ENCODE measurements at places on chromosomes 4 and X. TPM values are rescaled to one million over a fixed set of nuclear protein-coding genes. Genes with fewer than 3 reads are reported as not detected.

The XAGE1A gene
- total RNA-seq = not detected

The MFAP3L gene
- 4.1 TPM for total RNA-seq

The UNC5C gene
- not detected for total RNA-seq

The SRPX gene
- 94.4 TPM for total RNA-seq

The GABRQ gene
- total RNA-seq = 2.3 TPM

The RPS6KA6 gene
- total RNA-seq = 5.7 TPM

The CLNK gene
- not detected for total RNA-seq

The TGIF2LX gene
- not detected for total RNA-seq

The TASL gene
- total RNA-seq = not detected

The GAGE1 gene
- not detected for total RNA-seq

The PRSS12 gene
- total RNA-seq = 120 TPM

The RGN gene
- total RNA-seq = 1.5 TPM

The TMEM271 gene
- total RNA-seq = not detected

The HSFX3 gene
- not detected for total RNA-seq

The PDLIM3 gene
- total RNA-seq = 158 TPM

The KIT gene
- 1.5 TPM for total RNA-seq

The PRKG2 gene
- total RNA-seq = 0.05 TPM

The SERTM2 gene
- 0.05 TPM for total RNA-seq

The SCD5 gene
- total RNA-seq = 12.2 TPM

The USP11 gene
- 52.3 TPM for total RNA-seq

The SEC31A gene
- 436 TPM for total RNA-seq

The CENPVL3 gene
- not detected for total RNA-seq

The G6PD gene
- total RNA-seq = 106 TPM

The ETDA gene
- not detected for total RNA-seq

The XKRX gene
- total RNA-seq = 0.14 TPM

The TMA16 gene
- 33.3 TPM for total RNA-seq

The AMOT gene
- total RNA-seq = 5.0 TPM

The HGFAC gene
- 0.05 TPM for total RNA-seq

The SPP1 gene
- total RNA-seq = 3.3 TPM

The IL1RAPL1 gene
- 9.0 TPM for total RNA-seq

The RBMXL3 gene
- total RNA-seq = not detected

The FAM236A gene
- total RNA-seq = not detected

The P2RY8 gene
- under 0.01 TPM for total RNA-seq

The ADGRG4 gene
- total RNA-seq = not detected

The SPANXN3 gene
- total RNA-seq = not detected
